Iris pigment epithelial cell (primary cell): ENCODE measurements at places on chromosomes 16 and 17.

DNA sequence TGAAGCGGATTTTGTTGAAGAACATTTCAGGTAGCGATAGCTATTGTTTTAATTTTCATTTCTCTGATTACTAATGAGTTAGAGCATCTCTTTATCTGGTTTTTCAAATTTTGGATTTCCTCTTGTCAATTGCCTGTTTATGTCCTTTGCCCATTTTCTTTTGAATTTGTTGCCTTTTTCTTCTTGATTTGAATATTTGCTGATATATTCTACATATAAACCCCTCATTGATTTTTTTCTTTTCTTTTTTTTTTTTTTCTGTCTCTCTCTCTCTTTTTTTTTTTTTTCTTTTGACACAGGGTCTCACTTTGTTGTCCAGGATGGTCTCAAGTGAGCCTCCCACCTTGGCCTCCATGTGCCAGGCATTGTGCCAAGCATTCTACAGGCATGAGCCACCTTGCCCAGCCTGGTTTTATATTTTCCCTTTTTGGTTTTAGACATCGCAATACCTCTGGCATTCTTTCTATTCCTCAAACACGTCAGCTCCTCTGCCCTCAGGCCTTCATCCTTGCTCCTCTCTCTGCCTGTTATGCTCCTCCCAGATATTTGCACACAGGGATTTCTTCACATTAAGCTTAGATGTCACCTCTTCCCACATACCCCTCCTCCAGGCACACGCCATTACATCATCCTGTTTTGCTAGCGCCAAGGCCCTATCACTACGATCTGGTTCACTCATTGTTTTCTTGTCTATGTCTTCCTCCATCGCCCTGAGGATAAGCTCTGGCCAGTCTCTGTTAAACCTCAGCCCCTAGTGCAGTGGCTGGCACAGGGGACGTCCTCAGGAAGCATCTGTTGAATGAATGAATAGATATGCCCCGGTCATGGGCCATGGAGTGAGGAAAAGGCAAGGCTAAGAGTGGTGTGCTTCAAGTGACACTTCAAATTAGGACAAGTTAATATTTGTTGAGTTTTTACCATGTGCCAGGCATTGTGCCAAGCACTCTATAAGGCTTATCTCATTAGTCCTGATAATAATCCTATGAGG lies 8.6 kb downstream of the SARM1 start:
- DNase-seq: peak; percentile 78

- DNase-seq: no peak
Observed at GRCh38 chr17:19456016-19456927, 45.2 kb downstream of the RNF112 start.

DNA sequence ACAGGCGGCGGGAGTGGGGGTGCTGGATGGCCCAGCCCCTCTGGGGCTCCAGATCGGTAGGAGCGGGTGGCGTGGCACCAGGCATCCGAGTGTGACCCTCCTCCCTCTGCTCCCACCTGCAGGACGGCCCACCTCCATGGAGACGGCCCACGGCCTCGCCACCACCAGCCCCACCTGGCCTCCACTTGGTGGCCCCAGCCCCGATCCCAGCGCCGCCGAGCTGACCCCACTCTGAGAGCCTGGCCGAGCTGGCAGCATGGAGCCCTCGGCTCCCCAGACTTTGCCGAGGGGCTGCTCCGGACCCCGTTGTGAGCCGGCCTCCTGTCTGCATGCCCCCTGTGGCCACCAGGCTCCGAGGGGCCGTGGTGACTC lies 4.7 kb upstream of the NUDT16L1 start:
- DNase-seq: no peak

- DNase-seq: no peak
Observed at GRCh38 chr16:1121601-1122397, 25.8 kb upstream of the C1QTNF8 start.

DNA sequence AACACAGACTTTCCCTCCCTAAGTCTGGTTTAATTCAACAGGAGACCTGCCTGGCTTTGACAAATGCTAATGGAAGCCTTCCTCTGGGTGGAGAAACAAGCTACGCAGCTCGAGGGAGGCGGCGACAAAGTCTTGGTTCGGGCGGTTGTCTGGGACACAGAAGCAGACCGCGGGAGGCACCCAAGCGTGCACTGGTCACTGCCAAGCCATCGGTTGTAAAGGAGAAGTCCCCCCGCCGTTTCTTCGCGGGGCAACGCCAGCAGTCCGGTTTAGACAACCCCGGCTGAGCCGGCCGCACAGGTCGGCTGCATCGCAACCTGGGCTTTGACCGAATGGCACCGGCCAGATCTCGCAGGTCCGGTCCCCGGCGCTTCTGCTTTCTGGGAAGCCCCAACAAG lies 586 bp downstream of the GLYR1 start:
- peak; percentile 68 for DNase-seq
